ENCODE measurements at places on chromosomes 2 and 18.
A peak's percentile ranks its signal among the peaks of the same experiment; 100 is the strongest.

DNA sequence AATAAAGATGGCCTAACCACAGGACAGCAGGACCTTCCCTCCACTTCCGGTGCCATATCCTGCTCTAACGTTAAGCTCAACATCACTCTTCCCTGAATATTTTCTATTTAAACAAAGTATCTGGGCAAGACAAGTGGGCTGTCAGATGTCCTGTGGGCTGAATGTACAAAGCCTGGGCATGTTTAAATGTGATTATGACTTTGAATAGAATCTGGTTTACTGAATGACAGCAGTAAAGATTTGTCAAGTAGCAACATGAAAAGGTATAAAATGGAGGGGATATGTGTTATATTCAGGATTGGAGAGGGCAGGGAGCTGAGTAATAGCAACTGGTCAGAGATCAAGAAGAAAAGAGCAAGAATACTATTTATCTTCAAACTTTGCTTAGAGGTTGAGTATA is 540.9 kb downstream of the NRXN1 start:
- no peak for DNase-seq

DNA sequence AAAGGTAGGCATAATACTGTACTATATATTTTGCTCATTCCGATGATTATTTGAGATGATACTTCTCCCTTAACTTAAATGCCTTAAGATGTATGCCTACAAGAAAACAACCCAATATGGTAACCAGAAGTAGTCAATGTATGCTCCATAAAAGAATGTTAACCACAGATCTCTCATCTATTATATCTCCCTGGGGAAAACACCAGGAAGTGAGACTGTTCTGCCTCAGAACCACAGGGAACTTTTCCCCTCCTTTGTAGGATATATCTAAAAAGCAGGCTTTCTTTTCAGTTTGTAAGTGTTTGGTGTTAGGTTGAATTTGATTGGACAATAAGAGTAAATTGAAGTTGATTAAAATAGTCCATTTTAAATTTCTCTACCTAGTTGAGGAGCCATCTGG is 1160.5 kb upstream of the NXPH2 start:
- no peak for DNase-seq

DNA sequence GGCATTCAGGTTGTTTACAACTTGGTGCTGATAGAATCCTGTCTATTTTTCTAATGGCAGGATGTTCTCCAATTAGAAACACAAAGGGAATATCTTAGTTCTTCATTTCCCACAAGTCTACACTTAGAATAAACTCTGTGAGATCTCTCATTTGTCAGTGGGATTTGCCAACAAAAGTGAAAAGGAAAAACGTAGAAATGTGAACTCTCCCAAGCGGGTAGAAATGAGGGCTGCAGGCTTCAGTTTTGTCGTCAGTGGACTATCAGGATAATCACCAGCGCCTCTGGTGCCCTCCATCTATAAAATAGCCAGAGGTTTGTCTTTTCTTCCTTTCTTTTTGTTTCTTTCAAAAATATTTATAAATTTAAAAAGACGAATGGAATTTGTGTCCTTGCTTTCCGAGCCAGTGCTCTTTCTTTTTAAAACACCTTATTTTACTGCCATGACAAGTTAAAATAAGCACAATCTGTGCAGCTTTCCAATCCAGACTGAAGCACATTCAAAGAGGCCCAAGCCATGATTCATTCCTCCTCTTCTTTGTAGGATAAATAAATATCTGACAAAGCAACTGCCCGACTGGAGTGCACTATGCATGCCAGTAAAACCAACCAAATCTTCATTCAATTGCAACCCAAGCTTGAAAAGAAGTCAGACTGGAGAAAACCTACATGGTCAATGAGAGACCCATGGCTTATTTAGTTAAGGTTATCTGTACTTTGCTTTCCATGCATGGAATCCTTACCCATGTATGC is 185.8 kb downstream of the ANKRD44 start:
- DNase-seq, result no peak

- DNase-seq, result no peak
Measured at GRCh38 chr2:120421830-120422175, 75.9 kb downstream of the INHBB start.

- peak; percentile 82 for DNase-seq
Measured at GRCh38 chr2:58448065-58448507, 207.0 kb upstream of the FANCL start.

- no peak for DNase-seq
Measured at GRCh38 chr2:103792042-103792441, 1030.2 kb downstream of the TMEM182 start.

GRCh38 chr2:65294701-65295100 is 67.1 kb downstream of the ACTR2 start:
- no peak for DNase-seq

GRCh38 chr2:234483568-234484251 is 13.2 kb downstream of the ARL4C start:
- no peak for DNase-seq

DNA sequence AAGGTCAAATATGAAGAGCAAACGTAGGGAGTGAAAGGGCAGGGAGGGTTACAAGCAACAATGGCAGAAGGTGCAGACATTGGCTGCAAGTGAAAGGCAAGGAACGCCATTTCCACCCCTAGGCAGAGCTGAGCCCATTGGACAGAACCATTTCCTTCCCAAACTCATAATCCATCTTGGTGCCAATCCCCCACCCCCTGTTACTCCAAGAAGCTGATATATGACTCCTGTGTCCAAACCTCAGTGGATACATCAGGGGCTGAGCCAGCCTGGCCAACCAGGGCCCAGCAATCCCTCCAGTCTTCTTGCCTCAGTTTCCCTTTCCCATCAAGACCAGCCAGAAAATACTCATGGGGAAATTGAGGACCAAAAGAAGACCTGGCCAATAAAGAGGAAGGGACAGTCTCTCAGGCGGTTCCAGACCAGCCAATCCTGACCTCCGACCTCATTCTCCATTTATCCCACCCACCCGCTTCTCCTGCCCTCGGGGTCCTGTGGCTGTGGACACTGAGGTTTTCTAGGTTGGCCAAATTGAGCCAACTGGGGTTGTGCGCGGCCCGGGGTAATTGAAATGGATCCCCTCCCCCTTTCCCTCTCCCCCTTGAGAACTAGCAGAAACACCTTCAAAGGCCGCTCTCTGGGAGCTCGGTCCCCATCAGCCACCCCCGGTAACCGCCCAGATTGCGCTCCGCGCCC is 24.8 kb downstream of the TNS1 start:
- DNase-seq, result no peak

DNA sequence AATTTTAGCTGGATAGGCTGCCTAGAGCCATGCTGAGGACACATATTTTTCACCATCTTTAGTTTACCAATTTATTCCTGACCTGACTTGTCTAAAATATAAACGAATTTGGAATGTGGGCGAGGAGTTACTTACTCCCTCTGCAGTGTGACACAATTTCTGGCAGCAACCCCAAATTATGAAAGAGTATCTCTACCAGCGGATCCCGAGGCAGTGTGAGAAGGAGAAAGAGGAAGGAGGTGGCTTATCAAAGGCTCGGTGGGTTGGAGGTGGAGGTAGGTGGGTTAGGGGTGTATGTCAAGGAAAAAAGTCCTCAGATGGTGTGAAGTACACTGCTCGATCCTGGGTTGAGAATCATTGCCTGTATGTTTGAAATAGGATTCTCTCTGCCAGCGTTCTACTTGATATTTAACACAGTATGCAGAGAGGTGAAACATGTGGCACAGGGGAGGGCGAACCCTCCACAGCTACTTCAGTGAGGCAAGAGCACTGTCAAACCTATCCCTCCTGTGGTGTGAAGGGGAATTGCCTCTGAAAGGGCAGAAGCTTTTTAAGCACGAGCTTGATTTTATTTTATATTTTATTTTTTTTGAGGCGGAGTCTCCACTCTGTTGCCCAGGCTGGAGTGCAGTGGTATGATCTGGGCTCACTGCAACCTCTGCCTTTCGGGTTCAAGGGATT is 76.0 kb downstream of the RFTN2 start:
- no peak for DNase-seq

- DNase-seq, result peak; percentile 89
Measured at GRCh38 chr2:168434146-168434545, 21.9 kb upstream of the CERS6 start.

DNA sequence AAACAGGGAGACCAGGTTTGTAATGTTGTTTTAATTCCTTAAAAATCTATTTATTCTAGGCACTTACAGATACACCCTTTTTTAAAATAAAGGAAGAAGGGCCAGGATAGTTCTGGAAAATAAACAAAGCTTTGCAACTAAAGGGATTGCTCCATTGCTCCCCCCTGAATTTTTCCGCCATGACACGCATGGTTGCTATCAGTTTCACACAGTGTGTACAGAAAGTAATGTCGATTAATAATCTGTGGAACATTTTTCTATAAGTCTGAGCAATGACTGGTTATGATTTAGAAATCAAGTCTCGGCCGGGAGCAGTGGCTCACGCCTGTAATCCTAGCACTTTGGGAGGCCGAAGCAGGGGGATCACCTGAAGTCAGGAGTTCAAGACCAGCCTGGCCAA is 90.8 kb downstream of the GAREM1 start:
- DNase-seq, result no peak

DNA sequence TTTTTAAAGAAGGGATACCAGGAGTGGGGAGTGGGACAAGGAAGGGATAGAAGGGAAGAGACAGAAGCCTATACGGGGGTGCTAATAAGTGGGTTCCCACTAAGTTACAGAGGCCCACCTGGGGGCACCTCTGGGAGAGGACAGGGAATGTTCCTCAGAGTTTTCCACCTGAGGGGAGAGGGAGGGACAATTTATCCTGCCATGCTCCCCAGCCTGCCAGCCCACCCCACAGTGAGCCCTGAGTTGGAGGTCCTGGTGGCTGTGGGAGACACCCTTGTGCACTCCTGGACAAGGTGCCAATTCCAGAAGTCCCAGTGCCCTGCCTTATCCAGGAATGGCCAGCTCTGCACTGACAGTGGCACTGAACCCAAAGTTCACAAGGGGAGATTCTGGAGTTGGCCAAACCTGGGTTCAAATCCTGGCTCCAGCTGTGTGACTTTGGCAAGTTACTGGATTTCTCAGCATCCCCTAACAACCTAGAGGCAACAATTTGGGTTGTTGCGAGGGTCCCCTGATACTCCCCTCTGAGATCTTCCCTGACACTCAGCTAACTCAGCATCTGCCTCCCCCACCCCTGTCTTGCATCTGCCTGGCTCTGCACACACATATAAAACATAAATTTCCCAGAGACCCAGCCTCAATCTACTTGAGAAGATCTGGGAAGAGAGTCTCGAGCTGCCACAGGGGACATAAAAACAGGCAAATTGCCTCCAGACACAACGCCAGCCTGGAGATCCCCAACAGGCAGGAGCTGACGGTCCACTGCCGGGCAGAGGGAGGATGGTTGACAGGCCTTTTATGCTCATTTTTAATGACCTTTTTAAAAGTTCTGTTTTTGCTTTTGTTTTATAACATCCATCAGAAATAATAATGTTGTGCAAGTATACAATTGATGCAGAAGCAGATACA is 98.7 kb upstream of the ST3GAL5 start:
- no peak for DNase-seq

DNA sequence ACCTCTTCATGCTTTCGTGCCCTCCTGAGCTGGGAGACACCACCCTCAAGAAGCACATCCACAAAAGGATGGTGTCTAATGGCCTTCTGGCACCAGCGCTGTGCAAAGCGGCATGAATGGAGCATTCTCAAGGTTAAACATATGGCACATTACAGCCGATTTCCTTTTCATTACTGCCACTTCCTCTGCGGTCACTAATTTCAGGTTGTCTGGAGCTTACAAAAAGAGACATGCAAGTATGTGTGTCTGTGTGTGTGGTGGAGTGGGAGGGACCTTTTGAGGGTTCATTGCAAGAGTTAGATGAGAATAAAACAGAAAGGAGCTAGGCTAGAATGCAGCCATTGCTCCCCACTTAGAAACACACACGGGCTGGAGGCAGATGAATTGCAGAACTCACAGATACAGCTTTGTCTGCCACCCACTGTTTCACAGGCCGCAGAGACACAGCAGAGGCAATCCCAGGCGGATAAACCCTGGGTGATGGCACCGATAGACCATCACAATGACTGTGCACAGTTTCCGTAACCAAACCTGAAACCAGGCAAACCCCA is 76.0 kb downstream of the TGIF1 start:
- no peak for DNase-seq

DNA sequence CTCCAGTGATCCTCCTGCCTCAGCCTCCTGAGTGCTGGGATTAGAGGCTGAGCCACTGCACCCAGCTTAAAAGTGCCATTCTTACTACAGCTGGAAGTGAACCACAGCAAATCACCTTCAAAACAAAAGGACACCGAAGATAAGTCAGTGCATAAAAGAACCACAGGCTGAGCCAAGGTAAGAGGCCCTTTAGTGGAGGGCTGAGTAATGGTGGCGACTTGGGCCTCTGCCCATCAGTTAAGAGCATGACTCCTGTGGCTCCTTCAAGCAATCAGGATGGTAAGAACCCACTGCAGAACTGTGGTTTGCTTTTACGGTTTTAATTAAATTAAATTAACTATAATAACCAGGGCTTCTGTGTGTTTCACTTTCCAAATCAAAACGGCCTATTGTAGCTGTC is 75.1 kb downstream of the CTAGE1 start:
- no peak for DNase-seq

GRCh38 chr2:39938035-39938835 is 159.2 kb upstream of the THUMPD2 start:
- DNase-seq, result no peak

DNA sequence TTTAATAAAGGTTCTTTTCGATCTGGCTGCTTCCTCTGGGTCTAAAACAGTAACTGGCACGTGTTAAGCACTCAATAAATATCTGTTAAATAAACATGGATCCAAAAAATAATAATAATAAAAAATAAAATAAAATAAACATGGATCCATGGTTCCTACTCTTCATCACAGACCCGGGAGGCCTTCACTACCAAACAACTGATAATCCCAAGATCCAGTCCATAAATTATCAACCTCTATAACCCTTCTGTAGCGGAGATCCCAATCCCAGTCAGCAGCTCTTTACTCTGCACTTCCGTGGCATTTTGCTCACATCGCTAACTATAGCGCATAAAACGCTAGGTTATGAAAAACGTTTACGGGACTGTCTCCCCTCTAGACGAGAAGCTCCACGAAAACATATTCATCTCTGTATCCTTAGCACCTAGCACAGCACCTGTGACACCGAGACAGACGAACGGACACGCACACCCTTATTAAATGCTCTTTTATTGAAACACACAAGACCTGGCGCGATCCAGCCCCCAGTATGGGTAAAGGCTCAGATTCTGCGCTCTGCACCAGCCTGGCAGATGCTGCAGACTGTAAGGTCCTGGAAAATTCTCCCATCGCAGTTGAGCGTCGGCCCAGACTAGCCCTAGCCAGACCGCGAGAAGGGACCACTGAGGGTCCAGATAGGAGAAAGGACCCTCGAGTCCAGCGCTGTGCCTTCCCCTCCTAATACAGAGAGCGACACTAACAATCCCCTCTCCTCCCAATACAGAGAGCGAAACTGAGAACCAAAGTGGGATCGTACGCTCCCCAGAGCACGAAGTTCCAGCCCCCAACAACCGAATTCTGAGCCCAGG is 770 bp downstream of the NBAS start:
- peak; percentile 25 for DNase-seq
